ENCODE measurements at places on chromosomes 1 and 21. TPM values are rescaled to one million over a fixed set of nuclear protein-coding genes. Genes with fewer than 3 reads are reported as not detected.

ITPKB gene
- total RNA-seq: 7.7 TPM

SAMSN1 gene
- not detected for total RNA-seq

GCSAML gene
- not detected for total RNA-seq

CFHR5 gene
- not detected for total RNA-seq

OR2L2 gene
- total RNA-seq: under 0.01 TPM

PLA2G2F gene
- total RNA-seq: not detected

All from subcutaneous preadipocyte (primary cell).